ENCODE measurements at places on chromosomes 5 and 9.

DNA sequence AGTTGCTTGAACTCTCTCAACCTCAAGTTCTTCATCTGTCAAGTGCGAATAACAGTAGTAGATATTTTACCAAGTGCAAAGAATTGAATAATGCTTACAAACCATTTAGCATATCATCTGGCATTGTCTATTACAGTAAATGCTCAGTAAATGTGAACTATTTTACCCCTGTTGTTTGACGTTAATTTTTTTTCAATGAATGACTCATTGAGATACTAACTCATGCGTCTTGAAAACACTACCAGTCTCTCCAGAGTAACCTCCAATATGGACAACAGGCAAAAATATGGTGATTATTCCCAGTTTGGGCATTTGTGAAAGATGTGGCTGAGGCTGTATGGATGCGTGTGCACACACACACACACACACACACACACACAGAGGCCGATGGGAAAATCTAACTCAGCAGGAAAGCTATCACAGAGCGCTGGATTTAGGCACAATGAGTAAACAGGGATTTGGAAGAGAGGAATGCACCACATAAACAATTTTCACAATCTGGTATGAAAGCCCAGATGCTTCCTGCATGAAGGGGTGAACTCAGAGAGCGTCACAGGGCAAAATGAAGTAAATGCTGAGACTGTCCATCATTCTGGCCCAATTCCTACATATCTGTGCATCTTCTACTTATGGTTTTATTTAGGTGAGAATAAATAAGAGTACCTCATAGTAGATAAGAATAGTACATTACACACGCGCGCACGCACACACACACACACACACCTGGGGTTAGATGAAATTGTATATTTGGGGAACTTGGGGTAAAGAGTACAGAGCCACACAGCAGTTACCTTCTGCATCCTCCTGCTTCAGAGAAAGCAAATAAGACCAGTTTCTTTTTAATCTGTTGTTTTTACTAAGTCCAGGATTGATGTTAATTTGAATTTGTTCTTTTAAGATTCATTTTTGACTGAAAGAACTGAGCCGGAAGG, 128.7 kb downstream of the PALM2AKAP2 start:
- no peak for DNase-seq

- no peak for DNase-seq
Observed at GRCh38 chr9:37034938-37035647, 1.0 kb upstream of the PAX5 start.

- DNase-seq, result no peak
Observed at GRCh38 chr5:170860818-170861666, 776 bp upstream of the RANBP17 start.

- no peak for DNase-seq
Observed at GRCh38 chr5:17384181-17384580, 113.8 kb upstream of the TAF11L2 start.

DNA sequence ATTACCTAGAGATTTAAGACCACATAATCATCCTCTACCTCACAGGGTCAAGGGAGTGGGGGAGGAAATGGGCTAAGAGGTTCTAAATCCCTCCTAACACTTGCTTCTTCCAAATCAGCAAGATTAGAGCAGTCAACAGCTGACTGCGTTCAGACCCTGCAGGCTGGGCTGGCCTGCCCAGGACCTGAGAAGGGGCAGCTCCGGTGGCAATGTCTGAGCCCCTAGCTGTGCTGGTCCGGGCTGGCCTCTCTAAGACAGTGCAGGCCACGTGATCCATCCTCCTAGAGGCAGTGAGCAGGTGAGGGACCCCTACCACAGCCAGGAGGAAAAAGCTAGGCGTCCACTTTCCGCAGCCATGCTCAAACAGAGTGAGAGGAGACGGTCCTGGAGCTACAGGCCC, at the start of gene KCNV2:
KCNV2 (plus strand) TSS at position 126 of the 400 bp plus-strand sequence; CDS start at position 356, 230 bp downstream.
- no peak for DNase-seq

DNA sequence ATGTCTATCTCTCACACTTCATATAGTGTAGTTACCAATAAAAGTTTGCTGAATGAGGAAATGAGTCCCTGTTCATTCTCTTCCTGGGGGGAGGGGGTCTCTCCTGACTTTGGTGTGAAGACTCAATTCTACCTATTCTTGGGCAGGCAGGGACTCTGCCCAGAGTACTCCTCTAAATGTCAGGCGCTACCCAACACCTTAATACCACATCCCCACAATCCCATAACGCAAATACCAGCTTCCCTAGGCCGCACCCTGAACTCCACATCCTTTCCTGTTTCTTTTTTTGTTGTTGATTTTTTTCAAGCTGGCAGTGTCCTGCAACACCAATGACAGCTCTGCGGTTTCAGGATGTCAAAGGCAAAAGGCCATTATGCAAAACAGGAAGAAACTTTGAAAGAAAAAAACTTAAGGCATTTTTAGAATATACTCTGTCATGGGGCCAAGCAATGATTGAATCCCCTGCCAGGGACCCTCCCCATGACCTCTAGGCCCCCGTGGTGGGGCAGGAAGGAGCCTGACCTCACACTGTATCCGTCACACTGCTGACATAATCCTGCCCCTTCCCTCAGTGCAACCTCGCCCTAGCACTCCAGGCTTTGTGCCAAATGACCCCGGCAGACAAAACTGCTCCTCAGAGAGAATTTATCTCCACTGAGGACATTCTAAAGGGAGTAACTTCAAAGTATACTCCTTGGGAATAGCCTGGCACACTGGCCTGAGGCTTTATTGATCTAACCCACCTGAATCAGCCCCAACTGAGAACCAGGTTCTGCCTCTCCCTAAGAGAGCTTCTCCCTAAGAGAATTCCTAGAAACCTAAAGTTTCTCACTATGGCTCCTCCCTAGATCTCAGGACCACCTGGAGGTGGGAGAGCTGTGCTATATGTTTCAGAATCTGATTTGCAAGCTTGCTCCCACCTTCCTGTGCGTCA, 8.0 kb downstream of the B4GALT1 start:
- no peak for DNase-seq

GRCh38 chr9:77977210-77977611, 54.4 kb downstream of the GNAQ start:
- DNase-seq, result no peak

DNA sequence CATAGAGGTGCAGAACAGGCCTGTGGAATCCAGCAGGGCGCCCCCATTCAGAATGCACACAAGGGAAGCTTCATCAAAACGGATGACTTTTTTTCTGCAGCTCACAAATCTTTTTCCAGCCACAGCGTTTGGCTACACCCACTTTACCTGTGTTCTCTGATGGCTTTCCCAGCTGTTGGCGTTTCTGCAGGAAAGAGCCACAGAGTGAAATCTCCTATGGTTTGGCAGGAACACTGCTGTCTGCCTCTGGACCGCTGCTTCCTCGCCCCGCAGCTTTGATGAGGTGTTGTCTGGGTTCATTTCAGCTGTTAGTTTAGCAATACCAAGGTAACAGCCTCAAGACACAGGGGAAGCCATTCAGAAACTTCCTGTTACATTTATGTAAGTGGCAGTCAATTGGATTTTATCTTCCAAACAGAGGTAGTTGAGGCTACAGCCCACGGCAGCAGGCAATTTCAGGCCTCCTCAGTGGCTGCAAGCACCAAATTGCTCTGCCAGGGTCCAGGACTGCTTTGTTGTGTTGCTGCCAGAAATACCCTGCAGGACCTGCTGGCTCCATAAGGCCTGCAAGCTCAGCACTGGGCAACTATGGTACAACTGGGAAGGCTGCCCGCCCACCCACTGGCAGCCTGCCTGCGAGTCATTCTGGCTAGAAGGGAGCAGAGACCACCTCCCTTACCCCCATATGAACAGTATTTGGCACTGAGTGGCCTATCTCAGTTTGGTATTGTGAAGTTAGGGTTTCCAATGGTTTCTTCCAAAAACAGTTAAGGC, 96.7 kb downstream of the MVB12B start:
- no peak for DNase-seq

- no peak for DNase-seq
Observed at GRCh38 chr5:111262815-111263214, 38.6 kb downstream of the CAMK4 start.

Data from right renal cortex interstitium (tissue), 3 donors.